ENCODE measurements at places on chromosomes 3 and 15.

DNA sequence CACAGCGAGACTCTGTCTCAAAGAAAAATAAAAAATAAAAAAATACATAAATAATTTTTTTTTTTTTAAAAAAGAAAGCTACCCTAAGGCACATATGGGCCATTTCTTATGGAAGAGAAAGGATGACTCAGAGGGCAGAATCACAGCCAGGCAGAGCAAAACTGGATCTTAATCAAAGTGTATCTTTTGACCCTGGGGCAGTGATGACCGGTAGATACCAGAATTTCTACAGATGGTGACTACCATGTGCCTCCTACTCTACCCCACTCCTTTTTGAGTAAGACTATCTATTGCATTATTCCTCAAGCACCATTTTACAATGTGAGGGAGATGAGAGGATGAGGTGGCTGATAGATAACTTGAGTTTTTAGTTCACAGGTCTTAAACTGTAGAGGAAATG, 26.0 kb downstream of the TARS3 start:
- DNase-seq: no peak

- no peak for DNase-seq
Observed at GRCh38 chr3:38229036-38229435, 36.6 kb upstream of the SLC22A13 start.

DNA sequence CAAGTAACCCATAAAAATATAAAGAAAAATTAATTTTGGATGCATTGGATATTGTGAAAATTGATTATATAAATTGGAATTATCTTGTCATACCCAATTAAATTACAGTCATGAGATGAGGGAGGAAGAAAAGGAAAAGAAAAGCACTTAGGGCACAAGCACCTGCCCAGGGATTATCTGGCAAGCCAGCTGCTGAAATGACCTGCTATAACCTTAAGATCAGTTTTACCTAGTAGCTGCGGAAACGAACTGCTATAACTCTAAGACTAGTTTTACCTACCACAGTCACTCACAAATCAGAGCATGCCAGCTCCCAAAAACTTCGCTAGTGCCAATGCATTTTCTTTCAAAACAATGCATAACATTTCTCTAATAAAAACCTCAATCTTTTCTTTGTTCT, 26.2 kb downstream of the LRRFIP2 start:
- DNase-seq: no peak

DNA sequence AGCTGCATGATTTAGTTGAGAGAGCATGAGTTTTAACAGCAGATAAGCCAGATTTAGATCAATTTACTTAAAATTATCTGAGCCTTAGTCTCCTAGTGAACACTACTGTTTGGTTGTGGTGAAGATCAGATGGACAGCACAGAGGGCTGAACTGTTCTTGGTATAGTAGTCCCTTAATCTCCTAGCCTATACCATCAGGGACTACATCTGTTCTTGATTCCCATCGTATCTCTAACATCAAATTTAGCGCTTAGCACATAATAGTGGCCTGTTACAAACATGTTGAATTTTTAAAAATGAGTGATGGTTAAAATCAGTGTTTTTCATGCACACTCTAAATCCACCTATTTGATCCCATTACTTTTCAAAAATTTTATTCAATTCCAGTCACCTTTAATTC, 507.7 kb downstream of the GRM7 start:
- no peak for DNase-seq
